Left ventricle myocardium superior (tissue), 1 donor: ENCODE measurements at places on chromosomes 13 and 19. TPM values are rescaled to one million over a fixed set of nuclear protein-coding genes. Genes with fewer than 3 reads are reported as not detected.

DNA sequence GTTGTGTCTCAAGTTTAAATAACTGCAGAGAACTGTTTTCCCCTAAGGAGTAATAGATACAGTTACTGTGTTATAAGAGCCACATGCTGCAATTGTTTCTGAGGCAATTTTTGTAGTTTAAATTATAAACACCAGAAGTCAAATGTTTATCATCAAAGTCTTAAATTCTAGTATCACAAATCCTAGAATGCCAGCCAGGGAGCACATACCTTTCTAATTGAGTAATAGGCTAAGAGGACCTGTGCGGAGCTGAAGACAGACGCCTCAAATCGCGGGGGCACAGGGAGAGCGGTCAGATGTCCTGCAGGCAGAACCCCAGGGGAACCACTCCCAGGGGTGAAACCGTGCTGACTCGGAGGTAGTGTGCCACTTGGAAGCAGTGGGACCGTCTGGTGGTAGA lies 65.2 kb upstream of the TNFRSF19 start:
- DNase-seq, result peak; percentile 34

GRCh38 chr13:53499576-53500133 lies 471.0 kb downstream of the OLFM4 start:
- no peak for DNase-seq

DNA sequence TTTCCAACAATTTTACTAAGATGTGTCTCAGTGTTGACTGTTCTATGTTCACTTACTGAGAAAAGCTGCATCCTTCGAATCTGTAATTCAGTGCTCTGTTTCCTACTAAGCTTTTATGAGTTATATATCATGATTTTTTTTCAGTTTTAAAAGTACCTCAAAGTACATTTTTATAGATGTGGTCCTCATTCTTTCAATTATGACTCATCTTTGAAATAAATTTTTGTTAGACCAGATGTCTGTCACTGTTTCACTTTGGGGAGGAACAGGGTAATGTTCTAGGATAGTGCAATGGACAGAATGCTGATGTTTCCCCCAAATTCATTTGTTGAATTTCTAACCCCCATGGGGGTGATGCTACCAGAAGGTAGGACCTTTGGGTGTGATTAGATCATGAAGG lies 74.8 kb downstream of the NALCN start:
- no peak for DNase-seq

- DNase-seq, result no peak
These were observed 19.2 kb downstream of the RAB20 start for GRCh38 chr13:110542169-110542796.

DNA sequence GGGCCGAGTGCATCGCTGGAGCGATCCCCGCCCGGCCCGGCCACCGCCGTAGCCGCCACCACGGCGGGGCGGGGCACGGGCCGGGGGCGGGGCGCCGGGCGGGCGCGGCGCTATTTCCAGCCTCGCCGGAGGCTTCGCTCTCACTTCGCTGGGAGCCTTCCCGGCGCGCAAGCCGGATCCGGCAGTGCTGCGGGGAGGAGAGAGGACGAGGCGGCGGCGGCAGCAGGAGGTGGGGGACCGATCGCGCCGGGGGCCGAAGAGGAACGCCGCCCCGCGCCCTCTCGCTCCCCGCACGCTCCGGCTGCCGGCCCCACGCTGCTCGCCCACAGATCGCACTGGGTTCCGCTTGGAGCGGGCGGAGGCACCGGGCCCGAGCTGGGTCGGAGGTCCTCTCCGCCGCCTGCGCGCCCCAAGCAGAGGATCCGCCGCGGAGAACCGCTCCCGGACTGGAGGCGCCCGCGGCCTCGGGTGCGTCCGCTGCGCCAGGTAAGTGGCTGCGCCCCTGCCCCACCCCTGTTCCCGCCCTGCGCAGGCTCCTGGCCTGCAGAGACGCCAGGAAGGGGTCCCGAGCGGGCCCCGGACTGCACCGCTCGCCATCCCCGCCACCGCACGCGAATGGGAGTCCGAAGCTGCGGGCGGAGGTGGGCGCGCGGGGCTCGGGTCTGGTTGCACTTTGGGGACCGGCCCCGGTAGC lies at the start of gene CHST8:
TSS of gene CHST8 (plus strand) at position 143 of the 694 bp plus-strand sequence. CDS start 67,309 bp downstream, outside the sequence.
- peak; percentile 67 for DNase-seq

- DNase-seq, result no peak
These were observed 65.1 kb upstream of the ARHGEF7 start for GRCh38 chr13:111049791-111050538.

The DAND5 gene
- 11.2 TPM for total RNA-seq

The UBA52 gene
- total RNA-seq, result 725 TPM

The CD70 gene
- total RNA-seq, result not detected

The LILRA6 gene
- 2.3 TPM for total RNA-seq

The CCDC70 gene
- not detected for total RNA-seq

The NLRP4 gene
- total RNA-seq, result not detected
